ENCODE measurements at places on chromosomes 7 and 10.

GRCh38 chr7:96426027-96426426 lies 104.1 kb upstream of the SLC25A13 start:
- DNase-seq: no peak

DNA sequence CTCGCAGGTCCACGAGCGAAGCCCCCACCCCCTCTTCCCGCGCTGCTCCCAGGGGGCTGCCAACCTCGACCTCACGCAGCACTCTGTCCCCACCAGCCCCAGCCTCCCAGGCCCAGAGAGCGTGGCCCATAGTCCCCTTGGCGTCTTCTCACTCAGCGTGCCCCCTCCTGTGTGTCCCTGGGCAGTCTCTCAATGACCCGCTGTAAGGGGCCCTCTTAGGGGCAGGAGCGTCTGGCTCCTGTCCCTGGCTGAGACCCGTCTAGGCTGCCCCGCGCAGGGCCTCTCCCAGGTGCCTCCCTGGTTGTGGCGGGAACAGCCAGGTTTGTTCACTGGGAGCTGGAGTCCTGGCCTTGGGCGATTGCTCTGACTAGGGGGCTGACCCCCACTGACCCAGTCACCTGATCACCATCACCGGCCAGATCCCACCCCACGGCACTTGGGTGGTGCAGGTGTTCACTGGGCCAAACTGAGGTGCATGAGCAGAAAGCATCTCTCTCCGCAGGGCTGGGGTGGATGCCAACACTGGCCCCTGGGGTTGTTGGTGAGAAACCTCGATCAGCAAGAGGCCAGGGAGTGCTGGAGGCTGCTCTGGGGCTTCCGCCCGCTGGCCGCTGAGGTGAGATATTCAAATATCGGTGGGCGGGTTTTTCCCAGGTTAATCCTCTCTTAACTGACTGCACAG lies 12.6 kb upstream of the WDFY4 start:
- no peak for DNase-seq

GRCh38 chr7:158001003-158001402 lies 586.6 kb downstream of the PTPRN2 start:
- DNase-seq: no peak

DNA sequence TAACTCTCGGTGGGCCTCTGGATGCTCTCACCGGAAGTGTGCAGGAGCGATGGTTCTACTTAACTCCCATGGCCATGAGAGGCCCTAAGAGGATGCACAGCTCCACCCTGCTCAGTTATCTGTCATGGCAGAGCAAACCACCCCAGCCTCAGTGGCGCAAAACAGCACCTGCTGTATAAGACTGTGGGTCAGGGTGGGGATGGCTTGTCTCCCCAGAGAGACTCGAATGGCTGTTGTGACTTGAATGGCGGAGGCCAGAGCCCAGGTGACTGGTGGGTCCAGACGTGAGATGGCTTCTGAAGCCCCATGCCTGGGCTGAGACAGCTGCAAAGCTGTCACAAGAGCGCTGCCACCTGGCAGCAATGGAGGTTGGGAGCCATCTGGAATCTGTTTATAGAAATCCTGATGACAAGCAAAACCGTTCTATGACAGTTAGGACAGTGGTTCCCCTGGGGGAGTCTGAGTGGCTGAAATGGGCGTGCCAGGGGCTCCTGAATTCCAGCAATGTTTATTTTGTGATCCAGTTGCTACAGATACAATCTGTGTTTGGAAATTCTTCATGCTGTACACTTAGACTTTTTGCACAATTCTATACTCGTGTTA lies 490.5 kb downstream of the TCERG1L start:
- no peak for DNase-seq

DNA sequence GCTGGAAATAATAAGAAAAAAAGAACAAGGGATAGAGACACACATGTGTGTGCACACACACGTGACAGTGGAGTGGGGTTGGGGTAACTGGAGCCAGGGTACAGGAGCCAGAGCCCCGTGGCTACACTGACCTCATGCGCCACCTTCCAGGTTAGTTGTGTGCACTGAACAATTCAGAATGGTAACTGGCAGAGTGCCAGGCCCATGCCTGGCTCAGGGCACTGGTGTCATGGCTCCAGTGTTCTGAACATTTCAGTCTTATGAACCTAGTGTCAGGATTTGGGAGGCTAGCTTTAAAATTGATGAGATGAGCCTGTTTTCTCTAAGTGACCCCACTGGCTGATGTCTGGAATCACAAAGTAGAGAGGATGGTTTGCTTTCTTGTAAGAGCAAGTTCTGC lies 269.6 kb downstream of the SORCS3 start:
- no peak for DNase-seq
